Stimulated activated naive CD8-positive, alpha-beta T cell treated with anti-CD3 and anti-CD28 coated beads, Interleukin-15, Interleukin-2, amounts not matched to agents 100 U/mL and 50 U/mL, for 24 hours (primary cell): ENCODE measurements at places on chromosomes 13 and 19.

DNA sequence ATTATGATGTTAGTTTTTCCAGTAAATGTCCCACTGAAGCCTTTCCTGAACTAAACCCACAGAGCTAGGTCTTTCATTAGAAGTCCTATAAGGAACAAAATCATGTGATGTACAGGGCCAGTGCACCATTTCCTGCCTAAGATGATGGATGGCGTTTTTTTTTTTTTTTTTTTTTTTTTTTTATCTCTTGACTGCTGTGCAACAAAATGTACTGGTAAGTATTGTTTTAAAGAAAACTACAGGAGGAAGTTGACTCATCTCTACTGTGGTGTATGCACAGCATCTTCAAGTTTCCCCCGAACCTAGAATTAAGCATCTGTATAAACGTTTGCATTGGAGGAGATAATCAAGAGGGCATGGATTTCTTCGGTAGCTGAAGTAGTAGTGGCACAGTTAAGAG, 197.5 kb downstream of the NBEA start:
- DNase-seq = no peak

- DNase-seq = peak; percentile 44
These were observed 9.0 kb downstream of the GCDH start for GRCh38 chr19:12899891-12900518.

DNA sequence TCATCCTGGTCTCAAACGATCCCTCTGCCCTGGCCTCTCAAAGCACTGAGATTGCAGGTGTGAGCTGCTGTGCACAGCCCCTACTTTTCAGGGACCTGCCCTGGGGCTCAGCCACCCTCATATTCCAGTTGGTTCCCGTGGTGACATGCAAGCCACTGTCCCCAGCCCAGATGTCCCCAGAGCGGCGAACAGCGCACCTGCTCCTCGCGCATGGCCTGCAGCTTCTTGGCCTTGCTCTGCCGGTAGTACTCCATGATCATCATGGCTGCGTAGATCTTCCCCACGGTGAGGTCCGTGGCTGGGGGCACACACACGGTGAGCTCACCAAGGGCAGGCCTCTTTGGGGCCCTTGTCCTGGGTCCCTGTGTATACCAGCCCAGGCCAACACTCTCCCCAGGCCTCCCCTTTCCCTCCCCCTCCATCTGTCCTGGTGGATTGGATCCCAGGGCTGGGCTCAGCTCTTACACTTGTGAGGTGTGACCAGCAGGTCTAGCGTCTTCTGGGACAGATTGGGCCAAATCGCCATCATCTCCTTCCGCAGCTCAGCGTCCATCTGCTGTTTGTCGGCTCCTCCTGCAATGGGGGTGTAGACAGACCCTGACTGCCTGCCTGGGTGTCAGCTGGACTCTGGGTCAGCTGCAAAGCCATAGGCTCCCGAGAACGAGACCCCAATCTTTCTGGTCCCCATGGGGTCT, 64.0 kb downstream of the IER2 start:
- no peak for DNase-seq

DNA sequence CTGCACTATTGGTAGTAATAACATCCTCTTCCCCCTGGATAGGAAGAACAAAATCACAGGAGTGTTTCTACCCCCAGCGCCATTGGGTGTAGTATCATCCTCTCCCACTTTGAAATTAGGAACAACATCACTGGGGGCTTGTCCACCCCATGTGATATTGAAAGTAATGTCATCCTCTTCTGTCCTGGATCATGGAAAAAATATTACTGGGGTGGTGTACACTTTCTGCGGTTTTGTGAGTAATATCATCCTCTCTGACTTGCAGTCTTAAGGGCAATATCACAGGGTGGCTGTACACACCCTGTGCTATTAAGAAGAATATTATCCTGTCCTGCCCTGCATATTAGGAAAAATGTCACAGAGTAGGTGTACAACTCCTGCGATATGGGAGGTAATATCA, 4.9 kb upstream of the RGCC start:
- no peak for DNase-seq

DNA sequence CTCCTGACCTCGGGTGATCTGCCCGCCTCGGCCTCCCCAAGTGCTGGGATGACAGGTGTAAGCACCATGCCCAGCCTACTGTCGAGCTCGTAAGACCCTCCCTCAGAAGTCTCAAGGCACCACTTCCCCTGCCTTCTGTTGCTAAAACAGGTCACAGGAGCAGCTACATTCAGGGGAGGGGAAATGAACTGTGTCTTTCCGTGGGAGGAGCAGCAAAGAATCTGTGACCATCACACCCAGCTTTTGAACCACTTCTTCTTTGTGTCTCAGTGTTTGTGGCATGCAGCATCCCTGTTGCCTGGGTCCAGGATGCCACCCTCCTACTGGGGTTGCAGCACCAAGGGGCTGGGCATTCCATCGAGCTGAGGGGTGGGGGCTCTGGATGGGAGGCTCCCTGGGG, 7.7 kb upstream of the CSNK1G2 start:
- DNase-seq = no peak

GRCh38 chr19:48490981-48491792, 20.4 kb downstream of the LMTK3 start:
- DNase-seq = peak; percentile 67

DNA sequence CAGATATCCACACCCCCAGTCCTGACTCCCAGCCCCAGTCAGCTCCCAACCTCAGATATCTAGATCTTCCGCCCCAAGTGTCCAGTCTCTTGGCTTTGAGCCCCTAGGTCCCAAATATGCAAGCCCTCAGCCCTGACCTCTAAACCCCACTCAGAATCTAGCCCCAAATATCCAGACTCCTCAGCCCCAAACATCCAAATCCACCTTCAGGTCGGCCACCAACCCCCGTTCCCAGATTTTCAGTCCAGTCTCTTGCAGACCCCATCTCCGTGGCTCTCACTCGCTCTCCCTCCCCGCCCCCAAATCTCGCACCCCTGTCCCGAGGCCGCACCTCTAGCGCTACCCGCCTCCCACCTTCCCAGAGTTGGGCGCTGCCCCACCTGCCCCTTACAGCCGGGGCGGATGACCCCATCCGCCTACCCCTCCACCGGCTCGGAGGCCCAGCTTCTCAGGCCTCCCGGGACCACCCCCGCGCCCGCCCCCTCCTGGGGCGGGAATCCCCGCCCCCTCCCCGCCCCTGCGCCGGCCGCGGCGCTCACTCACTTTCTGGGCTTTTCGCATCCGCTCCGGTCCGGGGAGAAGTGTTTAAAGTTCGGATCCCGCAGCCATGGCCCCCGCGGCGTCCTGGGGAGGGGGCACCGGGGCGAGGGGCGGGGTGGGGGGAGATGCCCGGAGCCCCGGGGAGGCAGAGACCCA, 604 bp downstream of the ERFL start:
- no peak for DNase-seq

DNA sequence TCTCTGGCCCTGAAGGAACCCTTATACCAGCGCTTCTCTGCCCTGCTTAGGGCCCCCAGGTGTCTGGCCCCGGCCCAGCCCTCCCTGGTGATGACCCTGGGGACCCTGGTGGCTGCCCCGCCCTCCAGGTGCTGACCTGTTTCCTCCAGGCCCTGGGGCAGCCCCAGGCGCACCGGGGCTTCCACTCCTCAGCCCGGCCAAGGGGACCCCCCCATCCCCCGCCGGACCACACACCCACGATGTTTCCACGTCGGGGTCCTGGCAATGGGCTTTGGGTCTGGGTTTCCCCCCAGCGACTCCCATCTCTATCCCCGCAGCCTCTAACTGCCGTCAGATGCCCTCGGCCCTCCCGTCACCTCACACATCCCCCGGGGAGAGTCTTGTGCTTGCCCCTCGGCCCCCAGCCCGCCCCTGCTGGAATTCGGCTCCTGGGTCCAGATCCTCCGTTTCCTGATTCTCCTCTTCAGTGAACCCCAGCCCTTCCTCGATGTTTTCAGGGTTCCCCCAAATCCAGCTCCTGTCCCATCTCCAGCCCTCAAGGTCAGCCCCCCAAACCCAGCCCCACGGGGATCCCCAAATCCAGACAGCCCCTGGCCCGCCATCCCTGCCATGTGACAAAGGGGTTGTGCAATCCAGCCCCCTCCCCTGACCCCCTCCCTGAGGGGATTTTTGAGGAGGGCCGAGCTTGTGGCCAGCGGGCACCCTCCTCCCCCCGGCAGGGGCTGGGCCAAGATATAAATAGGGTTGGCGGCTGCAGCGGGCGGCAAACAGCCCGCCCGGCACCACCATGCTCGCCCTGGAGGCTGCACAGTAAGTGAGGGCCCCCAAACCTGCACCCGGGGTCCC, at the start of gene SPIB:
Gene SPIB (plus strand): TSS at position 763 of the 846 bp plus-strand sequence. CDS start 25 bp downstream, at position 788.
- DNase-seq = peak; percentile 42

DNA sequence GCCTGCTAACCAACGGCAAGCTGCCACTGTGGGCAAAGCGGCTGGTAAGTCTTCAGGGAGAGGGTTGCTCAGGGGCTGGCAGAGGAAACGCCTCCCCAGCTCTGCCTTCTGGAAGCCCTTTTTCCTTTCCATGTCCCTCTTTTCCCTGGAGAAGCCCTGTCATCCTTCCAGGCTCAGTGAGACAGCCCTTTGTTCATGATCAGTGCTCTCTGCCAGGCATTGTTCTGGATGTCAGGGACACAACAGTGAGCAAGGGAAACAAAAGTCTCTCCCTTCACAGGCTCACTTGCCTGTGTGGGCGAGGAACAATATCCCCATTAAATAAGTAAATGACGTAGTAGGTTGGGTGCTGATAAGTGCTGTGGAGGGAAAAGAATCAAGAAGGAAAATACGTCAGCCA, 13.9 kb upstream of the OVOL3 start:
- DNase-seq = no peak

- DNase-seq = peak; percentile 59
These were observed 10.2 kb upstream of the JSRP1 start for GRCh38 chr19:2266183-2266993.

GRCh38 chr13:101415358-101416174, 742 bp downstream of the NALCN start:
- no peak for DNase-seq

GRCh38 chr13:20415694-20416107, 110.0 kb downstream of the CRYL1 start:
- DNase-seq = no peak

DNA sequence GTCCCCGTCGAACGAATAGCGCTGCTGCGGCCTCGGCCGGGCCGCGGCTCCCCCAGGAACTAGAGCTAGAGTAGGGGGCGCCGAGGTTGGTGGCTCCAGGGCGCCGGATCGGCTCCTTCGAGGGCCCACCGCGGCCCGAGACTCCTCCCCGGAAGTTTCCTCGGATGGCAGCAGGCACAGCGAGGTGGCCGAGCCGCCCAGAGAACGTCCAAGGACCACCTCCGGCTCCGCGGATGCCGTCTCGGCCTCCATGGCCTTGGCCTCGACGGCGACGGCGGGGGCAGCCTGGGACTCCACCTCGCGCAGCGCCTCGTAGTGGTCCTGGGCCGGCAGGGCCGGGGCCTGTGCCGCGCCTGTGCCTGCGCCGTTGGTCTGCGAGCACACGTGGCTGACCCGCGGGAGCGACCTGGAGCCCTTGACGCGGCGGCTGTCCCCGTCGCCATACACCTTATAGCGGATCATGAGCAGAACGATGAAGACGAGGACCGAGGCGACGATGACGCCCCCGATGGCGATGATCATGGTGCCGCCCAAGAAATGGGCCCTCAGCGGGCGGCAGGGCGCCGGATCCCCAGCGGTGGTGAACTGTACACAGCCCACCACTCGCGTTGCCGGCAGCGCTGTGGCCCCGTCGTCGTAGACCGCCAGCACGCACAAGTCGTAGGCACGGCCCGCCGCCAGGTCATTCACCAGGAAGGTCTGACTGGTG, 11.8 kb downstream of the IFNL1 start:
- no peak for DNase-seq

GRCh38 chr13:110341445-110342244, 34.6 kb downstream of the COL4A2 start:
- no peak for DNase-seq

DNA sequence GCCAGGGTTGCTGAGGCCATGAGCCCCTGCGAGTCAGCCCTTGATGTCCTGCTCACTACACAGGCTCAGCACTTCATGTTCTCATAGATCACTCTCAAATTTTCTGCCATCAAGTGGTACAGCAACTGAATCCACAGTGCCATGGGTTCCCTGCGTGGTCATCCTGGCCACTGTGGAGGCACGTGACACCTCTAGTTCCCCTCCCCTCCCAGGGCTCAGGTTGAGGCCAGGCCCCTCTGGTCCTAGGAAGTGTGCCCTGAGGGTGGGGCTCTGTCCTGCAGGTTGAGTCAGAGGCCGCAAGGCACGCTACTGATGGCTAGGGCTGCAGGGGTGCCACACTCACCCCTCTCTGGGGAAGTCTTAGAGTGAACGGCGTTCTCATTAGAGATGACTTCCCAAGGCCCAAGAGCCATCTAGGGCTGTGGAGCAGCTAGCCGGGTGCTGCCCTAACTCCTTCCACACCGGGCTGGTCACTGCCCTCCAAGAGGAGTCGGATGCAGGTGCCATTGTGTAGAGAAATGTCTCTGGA, 39.8 kb upstream of the TPM4 start:
- DNase-seq = no peak

- no peak for DNase-seq
These were observed 421 bp upstream of the GPR12 start for GRCh38 chr13:26760832-26761582.

DNA sequence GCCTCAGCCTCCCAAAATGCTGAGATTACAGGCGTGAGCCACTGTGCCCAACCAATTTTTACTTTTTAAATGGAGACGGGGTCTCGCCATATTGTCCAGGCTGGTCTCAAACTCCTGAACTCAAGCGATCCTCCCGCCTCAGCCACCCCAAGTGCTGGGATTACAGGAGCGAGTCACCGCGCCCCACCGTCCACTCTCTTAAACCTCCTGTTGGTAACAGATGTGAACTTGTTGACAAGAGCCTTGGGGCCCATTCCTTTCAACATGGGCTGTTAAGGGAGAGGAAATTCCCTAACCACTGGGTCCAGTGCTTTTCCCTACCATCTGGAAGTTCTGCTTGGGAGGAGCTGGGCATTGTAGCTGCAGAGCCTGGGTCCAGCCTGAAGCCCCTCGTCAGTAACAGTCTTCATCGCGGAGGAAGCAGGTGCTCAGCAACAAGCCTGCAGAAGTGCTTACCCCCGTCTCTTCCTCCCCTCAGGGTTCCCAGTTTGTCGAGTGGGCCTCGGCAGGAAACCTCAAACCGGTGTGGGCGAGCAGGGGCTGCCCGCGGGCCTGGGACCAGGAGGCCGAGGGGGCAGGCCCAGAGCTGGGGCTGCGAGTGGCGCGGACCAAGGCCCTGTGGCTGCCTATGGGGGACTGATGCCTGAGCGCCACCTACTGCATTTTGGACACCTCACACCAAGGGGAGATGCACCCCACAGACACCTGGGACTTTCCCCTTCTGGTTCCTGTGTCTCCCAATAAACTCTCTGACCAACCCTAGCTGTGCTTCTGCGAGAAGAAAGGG, 4.0 kb upstream of the FLT3LG start:
- DNase-seq = peak; percentile 89

GRCh38 chr19:16896146-16897028, 7.6 kb downstream of the F2RL3 start:
- no peak for DNase-seq

DNA sequence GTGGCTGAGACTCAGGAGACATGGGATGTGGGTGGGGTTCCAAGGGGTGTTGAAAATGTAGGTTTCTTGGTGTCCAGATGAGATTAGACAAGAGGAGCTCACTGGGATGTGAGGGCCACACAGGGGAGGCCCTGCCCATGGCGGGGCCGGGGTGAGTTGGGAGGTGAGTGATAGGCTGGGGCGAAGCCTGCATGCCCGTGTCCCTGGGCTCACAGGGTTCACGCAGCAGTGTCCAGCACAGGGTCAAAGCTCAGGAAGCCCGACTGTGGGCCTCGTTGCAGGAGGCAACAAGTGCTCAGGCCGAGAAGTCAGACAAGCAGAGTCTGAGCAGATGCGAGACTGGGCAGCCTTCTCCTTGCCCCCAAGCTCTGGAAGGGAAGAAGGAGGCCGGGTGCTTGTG, 27.2 kb downstream of the CCDC8 start:
- DNase-seq = no peak
